SK-N-SH (cell line): ENCODE measurements at places on chromosomes 13 and 19. TPM values are rescaled to one million over a fixed set of nuclear protein-coding genes. Genes with fewer than 3 reads are reported as not detected.

- DNase-seq = no peak
Observed at GRCh38 chr13:99154064-99154463, 46.6 kb upstream of the UBAC2 start.

GRCh38 chr19:12886969-12887747 is at the start of gene KLF1:
TSS of gene KLF1 (minus strand) at chr19:12887201. CDS start at chr19:12887140, 61 bp downstream.
- no peak for DNase-seq

DNA sequence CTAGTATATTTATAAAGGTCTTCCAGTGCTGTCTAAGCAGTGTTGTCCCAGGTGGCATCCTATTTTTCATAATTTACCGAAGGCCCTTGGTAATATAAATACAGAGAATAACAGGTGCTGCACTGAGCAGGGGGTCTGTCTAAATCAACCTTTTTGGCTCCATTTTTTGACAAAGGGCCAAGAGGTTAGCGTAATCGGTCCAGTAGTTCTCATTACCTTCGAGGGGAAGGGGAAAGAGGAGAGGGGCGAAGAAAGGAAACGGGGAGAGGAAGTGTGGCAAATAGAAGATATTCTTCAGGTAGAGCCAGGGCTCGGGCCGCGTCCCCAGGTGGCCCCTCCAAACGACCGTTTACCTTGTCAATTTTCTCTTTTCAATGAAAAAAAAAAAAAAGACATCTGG is 749 bp upstream of the PAN3 start:
- no peak for DNase-seq

GRCh38 chr19:17602217-17602616 is 46.8 kb downstream of the COLGALT1 start:
- no peak for DNase-seq

DNA sequence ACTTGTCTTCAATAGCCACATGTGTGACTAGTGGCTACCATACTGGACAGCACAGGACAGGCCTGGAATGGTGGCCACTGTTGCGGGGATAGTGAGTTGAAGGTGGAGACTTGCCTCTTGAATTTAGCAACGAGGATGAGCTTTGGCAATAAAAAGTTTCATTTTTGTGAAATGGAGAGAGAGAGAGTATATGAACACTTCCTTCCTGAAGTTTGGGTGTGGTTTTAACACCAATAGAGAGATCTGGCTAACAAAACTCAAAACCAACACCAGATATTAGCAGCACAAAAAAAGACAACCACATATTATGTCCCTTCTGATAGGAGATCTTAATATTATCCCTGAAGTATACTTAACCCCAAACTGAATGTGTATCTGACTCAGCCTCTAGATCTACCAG is 6.3 kb upstream of the LRFN3 start:
- DNase-seq = no peak

Gene ODAD3
- 3.2 and 4.2 TPM in 2 replicates for polyA plus RNA-seq

Gene FIZ1
- 5.2 and 5.7 TPM in 2 replicates for polyA plus RNA-seq

Gene DLL3
- 4.7 and 4.8 TPM in 2 replicates for polyA plus RNA-seq
